Iris pigment epithelial cell (primary cell): ENCODE measurements at places on chromosomes 3 and 15.

- no peak for DNase-seq
Measured at GRCh38 chr3:16936233-16936632, 51.5 kb downstream of the PLCL2 start.

DNA sequence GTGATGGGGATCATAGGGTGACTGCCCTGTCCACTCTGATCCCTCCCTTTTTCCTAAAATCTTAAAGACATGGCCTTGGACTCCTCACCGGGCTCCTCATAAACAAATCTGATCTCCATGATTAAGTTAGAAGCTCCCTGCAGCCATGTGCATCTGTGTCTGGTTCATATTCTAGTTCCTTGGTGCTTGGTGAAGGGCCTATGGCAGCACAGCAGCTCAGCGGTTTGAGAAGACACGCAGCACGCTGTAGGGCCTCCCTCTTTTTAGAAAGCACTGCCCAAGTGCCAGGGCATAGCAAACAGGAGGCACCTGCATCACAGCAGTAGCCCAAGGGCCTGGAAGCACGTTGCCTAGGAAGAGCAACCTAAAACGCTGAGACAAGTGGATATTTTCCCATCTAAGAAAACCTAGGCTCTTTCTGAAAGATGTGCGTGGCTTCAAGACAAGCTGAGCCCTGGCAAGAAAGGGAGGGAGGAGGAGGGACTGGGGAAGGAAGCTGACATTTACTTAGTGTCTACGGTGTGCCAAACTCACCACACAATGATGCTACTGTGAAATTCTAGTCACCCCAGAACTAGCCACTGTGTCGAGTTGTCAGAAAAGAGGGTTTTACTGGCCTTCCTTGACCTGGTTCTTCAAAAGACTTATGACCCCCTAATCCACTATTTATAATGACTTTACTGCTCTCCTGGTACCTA lies 14.9 kb upstream of the ULK3 start:
- no peak for DNase-seq

GRCh38 chr3:107211608-107212007 lies 165.6 kb upstream of the CCDC54 start:
- no peak for DNase-seq

DNA sequence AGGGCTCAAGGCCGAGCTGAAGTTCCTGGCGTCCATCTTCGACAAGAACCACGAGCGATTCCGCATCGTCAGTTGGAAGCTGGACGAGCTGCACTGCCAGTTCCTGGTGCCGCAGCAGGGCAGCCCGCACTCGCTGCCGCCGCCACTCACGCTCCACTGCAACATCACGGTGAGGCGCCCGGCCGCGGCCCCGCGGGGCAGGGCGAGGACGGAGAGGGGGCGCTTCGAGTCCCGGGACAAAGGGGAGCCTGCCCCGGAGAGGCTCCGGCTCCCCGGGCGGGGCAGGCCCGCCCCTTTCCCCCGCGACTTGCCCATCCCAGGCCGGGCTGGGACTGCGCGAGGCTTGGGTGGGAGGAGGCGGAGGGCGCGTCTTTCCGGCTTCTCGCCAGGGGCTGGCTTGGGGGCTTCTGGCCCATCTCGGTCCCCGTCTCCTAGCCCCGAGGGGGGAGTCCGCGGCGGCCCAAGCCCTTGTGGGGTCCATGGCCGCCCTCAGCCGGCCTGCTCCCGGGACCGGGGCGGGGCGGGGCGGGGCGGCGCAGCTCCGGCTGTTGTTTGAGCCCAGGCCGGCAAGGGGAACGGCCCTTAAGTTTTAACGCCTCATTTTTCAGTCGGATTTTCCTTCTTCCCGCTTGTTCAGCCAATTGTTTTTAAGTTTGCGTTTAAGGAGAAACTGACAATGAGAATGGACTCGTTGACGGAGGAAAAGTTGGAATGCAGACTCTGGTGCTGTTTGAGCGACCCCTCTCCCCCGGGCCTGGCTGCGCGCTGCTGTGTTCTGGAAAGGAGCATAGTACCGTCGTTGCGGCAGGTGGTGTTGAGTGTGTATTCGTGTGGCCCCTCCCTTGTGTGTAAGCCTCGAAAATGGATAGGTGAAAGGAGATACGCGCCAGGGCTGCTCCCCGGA lies 683 bp downstream of the UBE2Q2 start:
- DNase-seq: peak; percentile 66

GRCh38 chr3:131711114-131711768 lies 208.5 kb upstream of the MRPL3 start:
- no peak for DNase-seq

GRCh38 chr3:167829071-167829470 lies 93.5 kb downstream of the SERPINI1 start:
- DNase-seq: no peak

- no peak for DNase-seq
Measured at GRCh38 chr3:36814066-36814717, 49.8 kb upstream of the DCLK3 start.

DNA sequence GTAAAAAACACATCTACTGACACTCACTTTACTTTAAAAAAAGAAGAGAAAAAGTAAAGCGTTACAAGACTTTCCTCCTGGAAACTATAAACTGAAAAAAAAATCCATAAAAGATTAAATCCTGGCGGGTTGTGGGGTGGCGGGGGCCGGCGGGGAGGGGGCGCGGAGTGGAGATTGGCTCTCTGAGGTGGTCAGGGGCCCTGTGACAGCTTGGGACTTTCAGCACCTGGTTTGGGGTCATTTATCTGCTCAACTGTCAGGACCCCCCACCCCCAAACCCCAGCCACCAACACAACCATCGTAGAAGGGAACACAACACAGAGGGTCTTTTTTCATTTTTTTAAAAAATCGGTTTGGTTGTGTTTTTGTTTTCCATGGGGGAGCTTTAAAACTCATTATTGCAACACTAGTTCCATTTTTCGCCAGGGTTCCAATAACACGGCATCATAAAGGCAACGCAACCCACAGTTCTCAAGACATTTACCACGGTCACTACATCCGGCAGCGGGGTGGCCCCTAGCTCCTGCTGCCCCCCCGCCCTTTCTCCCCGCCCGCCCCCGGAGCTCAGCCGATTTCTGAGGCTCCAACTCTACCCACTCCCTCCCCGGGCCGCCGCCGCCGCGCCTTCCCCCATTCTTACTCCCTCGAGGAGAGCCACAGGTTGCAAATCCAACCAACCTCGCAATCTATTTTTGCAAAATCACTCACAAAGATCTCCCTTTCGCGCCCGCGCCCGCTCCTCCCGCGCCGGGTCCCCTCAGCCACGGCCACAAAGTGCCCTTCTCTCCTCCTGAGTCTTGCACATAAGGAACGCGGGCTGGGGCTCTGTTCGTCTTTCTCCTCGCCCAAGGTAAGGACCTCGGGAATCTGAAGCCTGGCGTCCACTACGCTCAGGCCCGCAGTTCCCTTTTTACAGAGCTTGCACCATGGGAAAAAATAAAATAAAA lies 1.8 kb downstream of the BCL6 start:
- DNase-seq: peak; percentile 80

DNA sequence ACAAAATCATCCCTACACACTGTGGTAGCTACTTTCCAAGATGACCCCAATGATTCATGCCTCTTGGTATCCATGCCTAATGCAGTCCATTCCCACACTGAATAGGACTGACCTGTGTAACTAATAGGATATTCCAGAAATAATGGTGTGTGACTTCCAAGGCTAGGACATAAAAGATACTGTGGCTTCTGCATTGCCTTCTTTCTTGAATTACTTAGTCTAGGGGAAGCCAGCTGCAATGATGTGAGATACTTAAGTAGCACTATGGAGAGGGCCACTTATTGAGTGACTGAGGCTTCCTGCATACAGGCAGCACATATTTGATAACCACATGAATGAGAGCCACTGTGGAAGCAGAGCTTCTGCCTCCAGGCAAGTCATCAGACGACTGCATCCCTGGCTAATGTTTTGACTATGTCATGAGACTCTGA lies 50.1 kb downstream of the NR1I2 start:
- peak; percentile 91 for DNase-seq

- no peak for DNase-seq
Measured at GRCh38 chr3:87148020-87148419, 79.1 kb upstream of the CHMP2B start.

DNA sequence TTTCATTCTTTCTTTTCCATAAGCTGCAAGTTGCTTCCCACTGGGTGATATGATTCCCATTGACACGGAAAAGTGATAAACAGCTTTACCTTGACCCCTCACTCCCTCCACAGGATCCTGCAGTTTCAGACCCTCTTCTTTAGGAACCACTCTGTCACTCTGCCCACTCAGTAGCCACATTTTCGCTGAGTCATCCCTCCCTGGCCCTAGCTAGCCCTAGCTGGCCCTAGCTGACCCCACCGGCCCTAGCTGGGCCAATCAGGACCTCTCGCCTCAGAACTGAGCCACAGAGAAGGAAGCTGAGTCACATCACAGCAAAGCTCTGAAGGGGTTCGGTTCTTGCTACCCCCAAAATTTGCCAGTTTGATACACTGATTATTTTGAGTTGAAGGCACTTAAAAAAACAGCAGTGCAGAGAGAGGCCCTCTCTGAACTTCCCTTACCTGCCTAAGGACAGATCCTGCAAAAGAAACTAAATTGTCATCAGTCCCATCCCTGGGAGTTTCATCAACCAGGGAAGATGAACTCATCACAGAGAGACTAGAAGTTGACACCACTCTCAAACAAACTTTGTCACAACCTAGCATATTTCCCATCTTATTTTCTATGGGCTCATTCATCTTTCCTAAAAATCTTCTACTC lies 233.5 kb upstream of the PROK2 start:
- peak; percentile 5 for DNase-seq

- no peak for DNase-seq
Measured at GRCh38 chr15:93040288-93041158, 48.5 kb downstream of the RGMA start.

- DNase-seq: no peak
Measured at GRCh38 chr3:136657526-136657925, 94.7 kb downstream of the STAG1 start.

DNA sequence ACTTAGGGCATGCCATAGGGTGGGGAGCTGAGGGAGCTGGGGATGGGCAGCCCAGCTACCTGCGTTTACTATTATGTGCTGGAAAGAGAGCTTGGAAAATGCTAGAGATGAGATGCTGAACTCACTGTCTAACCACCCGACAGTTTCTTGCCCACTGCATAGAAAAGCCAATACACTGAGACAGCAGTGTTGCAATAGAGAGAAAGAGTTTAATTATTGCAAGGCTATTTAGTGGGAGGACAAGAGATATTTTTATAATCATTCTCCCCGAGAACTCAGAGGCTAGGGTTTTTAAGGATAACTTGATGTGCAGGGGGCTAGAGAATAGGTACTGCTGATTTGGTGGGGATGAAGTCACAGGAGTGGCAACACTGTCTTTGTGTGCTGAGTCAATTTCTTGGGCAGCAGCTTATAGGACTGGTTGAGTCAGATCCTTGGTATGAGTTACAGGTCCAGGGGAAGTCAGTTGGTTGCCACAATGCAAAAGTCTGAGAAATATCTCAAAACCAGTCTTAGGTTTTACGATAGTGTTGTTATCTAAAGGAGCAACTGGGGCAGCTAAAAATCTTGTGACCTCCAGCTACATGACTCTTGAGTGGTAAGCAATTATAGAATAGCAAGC lies 205.9 kb downstream of the GABRG3 start:
- no peak for DNase-seq

GRCh38 chr3:194257151-194257621 lies 93.9 kb downstream of the CPN2 start:
- DNase-seq: no peak

- DNase-seq: no peak
Measured at GRCh38 chr15:42384597-42384996, 25.3 kb downstream of the CAPN3 start.

DNA sequence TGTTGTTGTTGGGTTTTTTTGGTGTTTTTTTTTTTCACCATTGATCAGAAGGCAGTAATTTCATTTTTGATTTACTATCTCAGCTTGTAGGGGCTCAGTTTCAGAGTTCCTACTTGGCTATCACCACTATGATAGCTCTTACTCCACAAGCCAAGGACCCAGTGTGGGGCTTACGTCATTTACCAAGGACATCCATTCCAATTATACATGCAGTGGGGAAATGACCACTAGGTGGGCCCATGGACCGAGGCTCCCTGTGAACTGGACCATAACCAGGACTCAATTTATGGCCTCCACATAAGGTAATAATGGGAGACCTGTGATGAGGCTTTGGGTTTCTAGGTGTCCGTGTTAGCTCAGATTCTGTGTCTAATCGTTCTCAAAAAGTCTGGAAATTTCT lies 67.5 kb upstream of the CACNA1D start:
- no peak for DNase-seq
